Head of caudate nucleus (tissue), 42 donors: ENCODE measurements at places on chromosomes 12 and 14.

GRCh38 chr14:21343035-21343794 lies 40.6 kb downstream of the SUPT16H start:
- DNase-seq, result no peak

DNA sequence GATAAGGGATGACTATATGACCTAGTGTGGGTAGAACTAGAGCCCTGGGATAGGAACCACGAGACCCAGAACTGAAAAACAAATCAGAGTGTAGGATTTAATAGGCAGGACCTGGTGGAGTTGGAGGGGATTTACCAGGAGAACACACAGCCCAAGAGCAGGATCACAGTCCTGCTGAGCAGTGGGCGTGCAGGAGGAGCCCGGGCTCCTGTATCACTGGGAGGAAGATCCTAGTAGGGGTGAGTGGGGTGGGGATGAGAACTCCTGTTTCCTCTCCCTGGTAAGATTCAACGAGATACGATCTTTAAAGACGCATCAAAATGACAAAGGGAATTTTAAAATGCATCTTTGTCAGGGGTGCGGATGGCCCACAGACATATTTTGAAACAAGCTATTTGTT lies 220.1 kb downstream of the GALC start:
- no peak for DNase-seq

DNA sequence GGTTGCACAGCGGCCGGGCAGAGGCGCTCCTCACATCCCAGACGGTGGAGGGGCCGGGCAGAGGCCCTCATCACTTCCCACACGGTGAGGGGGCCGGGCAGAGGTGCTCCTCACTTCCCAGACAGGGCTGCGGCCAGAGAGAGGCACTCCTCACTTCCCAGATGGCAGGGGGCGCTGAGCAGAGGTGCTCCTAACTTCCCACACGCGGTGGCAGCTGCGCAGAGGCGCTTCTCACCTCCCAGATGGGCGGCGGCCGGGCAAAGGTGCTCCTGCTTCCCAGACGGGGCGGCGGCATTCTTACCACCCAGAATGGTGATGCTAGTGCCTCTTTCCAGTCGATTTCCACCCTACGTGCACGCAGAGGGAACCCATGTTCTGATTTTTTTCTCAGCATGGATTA lies 304.4 kb downstream of the RGS6 start:
- no peak for DNase-seq

DNA sequence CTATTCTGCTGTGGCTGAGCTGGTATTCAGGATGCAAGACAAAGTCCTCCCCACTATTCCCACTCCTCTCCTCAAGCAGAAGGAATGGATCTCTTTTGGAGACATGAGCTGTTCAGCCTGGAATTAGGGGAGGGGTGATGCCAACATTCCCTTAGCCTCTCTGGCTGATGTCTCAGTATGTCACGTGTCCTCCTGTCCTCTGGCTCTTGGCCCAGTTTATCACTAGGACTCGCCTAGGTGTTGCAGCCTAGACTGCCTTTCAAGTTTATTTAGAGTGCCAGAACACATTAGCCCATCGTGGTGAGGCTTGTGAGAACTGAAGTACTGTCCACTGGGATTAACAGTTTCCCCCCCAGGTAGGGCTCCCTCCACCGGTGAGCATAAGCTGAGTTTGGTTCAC lies 239.9 kb upstream of the MIS18BP1 start:
- no peak for DNase-seq

- no peak for DNase-seq
Observed at GRCh38 chr12:131063960-131064359, 110.3 kb downstream of the ADGRD1 start.

- DNase-seq, result no peak
Observed at GRCh38 chr12:66496595-66496994, 182.3 kb downstream of the GRIP1 start.

GRCh38 chr12:54390176-54390667 lies 5.7 kb upstream of the ZNF385A start:
- DNase-seq, result no peak

GRCh38 chr12:122868471-122869177 lies 27.3 kb downstream of the VPS37B start:
- no peak for DNase-seq

DNA sequence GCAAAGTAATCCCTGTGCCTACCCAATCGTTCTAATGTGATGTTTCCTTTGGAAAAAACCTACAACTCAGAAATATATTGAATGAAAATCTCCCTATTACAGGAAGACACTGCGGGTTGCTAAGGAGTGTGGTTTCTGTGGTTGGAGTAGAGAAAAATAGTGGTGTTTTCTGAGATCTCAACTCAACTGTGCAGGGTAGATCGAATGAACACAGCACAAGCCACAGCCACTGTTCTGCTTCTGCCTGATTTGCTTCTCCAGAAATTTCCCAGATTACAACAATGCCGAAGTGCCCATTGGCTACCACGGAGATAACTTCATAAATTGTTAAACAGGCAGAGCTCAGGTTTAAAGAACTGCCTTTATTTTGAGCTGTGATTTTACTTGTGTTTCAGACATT lies 480.4 kb downstream of the DIO2 start:
- no peak for DNase-seq

DNA sequence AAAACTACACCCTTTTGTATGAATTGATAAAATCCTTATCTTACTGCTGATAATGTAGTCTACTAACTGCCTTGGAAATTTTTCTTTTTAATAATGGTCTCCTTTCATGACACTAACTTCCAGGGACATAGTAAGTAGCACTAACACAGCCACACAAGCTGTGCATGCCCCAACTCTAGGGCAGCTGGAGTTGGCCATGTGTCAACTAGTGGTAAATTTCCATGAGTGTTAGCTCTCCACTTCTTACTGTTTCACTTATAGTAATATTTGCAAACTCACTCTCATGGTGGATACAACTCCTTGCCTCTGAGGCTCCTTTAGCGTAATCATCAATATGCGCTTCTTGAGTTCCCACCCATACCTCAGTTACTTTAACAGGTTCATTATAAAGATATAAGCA lies 38.0 kb downstream of the LGR5 start:
- no peak for DNase-seq

DNA sequence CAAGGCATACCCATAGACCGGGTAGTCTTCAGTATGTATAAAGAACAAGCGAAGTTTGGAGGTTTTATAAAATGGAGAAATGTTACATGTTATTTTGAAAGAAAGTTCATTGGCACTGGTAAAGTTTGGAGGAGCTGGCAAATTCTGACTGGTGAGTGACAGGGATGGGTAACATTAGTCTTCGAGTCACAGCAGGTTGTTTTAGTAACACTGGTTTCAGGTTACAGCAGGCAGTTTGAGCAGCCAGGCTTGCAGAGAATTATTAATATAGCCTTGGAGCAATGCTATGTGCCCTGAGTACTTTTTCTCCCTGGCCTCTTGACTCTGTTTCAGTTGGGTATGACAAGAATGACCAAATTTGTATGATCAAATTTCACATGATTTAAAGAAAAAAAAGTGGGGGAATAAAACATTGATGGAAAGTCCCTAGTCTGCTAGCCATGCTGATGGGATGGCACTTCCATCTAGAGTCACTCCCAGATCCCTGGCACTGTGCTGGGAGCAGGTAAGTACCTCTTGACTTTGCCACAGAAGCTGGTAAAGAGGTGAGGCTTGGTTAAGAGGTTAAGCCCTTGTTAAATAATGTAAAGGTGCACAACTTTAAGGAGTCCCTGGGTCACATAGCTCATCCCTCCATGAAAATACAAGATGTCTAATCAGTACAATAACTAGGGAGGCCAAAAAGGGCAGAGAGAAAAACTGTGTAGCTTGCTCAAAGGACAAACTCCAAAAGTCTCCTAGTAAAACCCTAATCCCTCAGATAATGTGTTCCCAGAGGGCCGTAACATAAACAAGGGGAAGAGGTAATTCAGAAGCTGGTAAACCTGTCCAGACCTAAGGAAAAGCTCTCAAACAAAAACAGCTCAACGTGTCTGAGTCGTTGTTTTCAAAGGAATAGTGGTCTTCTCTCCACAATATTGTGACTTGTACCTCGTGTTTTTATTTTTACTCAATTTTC lies 12.7 kb upstream of the SVOP start:
- DNase-seq, result no peak

DNA sequence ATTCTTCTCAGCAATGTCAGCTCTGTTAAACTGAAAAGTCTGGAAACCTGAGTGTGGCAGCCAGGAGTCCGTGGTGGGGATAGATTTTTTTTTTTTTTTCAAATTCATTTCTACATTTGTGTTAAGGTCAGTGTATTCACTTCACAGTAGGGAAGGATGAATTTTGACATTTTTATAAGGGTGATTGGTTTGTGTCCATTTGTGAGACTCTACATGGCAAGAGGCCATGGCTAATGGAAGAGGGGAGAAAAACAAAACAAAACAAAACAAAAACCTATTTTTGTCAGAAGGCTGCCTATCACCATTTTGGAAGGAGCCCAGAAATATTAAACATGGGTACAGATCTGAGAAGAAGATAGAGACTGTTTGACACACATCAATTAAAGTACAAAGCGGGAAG lies 176.1 kb downstream of the RMST start:
- DNase-seq, result no peak

DNA sequence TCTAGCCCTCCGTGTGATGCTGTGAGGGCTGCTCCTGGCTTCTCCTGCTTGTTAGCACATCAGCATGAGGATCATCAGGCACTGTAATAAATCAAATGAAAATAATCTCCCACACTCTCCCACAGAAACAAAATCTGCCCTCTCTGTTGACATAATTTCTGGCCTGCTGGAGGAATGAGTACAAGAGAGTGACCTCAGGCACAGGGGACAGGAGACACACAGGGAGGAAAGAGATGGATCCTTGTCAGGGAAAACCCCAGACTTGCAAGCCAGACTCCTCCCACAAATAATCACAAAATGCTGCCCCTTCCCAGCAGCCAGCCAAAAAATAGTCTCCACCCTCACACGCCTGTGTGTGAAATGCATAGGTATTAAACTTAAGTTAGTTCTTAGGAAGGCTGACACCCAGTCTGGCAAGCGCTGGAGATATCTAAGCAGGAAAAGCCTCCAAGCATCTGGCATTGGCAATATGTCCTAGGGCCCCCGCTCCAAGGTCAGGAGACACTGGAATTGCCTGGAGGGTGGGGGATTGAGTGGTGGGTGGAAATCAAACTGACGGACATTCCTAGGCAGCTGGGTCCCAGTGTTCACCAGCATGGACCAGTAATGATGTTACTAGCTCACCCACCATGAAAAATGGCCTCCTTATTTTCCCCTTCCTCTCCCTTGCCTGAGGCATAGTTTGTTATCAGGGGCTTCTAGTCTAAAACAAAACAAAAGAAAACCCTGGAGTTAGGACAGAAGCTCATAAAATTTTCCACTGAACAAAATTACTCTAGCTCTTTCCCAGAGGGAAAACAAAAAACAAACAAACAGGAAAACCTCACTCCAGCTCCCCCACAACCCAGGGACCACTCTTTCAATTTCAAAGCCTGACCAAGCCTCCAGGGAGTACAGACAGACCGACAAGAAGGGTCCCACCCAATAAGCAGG lies 22.0 kb downstream of the SMUG1 start:
- DNase-seq, result no peak

GRCh38 chr12:15274561-15274967 lies 47.7 kb upstream of the PTPRO start:
- no peak for DNase-seq

- DNase-seq, result no peak
Observed at GRCh38 chr14:106738075-106738474, 1211.7 kb downstream of the TMEM121 start.

GRCh38 chr14:104698688-104699425 lies 9.4 kb downstream of the INF2 start:
- DNase-seq, result no peak

DNA sequence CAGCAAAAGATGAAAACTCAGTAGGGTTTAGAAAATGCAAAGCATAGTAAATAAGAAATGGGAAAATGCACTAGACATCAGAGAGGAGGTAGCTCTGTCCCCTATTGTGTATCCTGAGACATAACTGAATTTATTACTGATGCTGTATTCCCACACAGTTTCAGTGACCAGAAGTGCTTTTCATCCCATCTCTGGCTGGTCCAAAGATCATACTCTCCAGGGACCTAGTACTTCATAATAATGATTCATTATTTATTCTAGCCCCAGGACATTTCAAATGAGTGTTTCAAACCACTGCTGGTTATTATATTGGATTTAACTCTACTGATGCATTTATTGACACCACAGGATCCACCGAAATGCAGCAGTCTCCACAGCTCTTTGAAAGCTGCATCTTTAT lies 163.3 kb downstream of the PAWR start:
- no peak for DNase-seq

DNA sequence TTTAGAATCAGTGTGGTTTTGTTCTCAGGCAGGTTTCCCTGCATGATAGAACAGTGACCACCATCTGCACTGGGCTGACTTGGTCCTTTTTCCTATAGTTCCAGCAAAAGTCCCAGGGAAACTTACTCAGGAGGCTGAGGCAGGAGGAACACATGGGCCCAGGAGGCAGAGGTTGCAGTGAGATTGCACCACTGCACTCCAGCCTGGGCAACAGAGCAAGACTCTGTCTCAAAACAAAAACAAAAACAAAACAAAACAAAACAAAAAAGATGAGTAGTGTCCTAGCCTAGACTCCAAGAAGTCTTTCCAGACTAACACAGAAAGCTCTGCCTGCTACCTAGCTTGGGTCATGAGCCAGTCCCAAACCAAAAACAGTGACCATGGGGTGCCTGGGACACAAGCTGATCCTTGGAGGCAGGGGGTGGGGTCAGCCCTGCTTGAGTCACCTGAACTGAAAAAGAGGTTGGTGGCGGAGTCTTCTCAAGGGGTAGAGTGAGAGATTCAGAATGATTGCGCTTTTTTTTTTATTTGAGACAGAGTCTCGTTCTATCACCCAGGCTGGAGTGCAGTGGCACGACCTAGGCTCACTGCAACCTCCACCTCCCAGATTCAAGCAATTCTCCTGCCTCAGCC lies 7.4 kb upstream of the SLC11A2 start:
- no peak for DNase-seq

DNA sequence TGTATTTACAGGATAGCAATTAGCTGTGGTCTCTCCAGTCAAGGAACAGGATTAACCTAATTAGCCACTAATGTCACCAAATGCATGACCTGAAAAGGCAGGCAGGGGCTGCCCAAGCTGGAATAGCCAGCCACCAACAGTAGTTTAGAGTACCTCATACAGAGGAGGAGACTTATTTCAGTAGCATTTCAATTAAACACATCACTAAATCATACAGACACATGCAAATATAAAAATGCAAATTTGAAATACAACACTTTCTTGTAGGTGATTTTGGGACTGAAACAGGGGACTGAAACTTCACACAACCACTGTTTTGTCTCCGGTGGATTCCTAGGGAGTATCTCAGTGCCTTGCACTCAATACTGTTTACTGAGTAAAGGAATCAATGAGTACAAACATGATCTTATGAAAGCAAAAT lies 636 bp upstream of the IFNG-AS1 start:
- no peak for DNase-seq
